ENCODE measurements at places on chromosomes 6 and 20. TPM values are rescaled to one million over a fixed set of nuclear protein-coding genes. Genes with fewer than 3 reads are reported as not detected.

The SLC24A3 gene
- 24.9 TPM for total RNA-seq

The OR2H2 gene
- not detected for total RNA-seq

The MDFI gene
- 9.3 TPM for total RNA-seq

The BMP5 gene
- 0.45 TPM for total RNA-seq

The MYB gene
- total RNA-seq, result 0.87 TPM

DNA sequence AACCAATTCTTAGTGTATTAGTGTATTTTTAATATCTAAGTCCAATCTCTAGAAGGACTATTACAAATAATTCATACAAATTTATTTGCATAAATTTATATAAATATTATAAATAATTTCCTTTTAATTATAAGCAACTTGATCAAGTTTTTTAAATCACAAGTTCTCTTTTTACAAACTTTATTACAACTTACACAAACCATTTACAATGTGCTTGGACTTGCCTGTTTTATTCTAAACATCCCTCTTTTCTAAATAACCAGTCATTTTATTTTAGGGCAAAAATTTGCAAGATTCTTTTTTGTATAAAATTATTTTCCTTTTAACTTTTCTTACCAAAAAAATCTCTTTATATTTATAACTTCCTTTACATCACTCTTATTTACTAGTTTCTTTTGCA, 83.5 kb upstream of the SYNCRIP start:
- H3K27ac ChIP-seq, result no peak overlapping the region
- H3K36me3 ChIP-seq, result no peaks in the 10 kb centered on the region
- no peaks in the 10 kb centered on the region for H3K4me1 ChIP-seq
- H3K4me3 ChIP-seq, result no peak overlapping the region
- no peaks in the 10 kb centered on the region for H3K27me3 ChIP-seq

DNA sequence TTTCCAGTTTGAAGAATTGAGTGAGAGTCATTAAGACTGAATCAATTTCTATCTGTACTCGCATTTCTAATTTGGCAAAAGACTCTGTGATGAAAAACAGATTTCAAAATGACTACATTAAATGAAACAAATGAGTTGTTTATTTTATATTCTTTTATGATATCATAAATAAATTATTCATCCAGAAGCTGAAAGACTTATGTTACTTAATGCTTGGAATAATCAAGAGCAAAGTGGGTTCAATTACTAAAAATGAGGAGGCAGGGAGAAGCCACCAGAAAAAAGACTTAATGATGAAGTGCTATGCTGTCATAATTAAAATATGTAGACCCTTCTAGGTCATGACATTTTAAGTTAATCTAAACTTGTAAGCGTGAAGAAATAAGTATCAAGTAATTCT, 130.6 kb upstream of the FERMT1 start:
- no peaks in the 10 kb centered on the region for H3K4me1 ChIP-seq
- H3K36me3 ChIP-seq, result no peaks in the 10 kb centered on the region
- no peaks in the 10 kb centered on the region for H3K27me3 ChIP-seq
- H3K27ac ChIP-seq, result no peak overlapping the region

All from aorta (tissue), 5 donors.